Stimulated activated naive CD8-positive, alpha-beta T cell treated with anti-CD3 and anti-CD28 coated beads, Interleukin-15, Interleukin-2, amounts not matched to agents 100 U/mL and 50 U/mL, for 24 hours (primary cell): ENCODE measurements at places on chromosomes 6 and 20.

- no peak for DNase-seq
These were observed 149.6 kb upstream of the SYNCRIP start for GRCh38 chr6:85792254-85792653.

GRCh38 chr6:2432292-2432691 lies 186.9 kb upstream of the GMDS start:
- no peak for DNase-seq

DNA sequence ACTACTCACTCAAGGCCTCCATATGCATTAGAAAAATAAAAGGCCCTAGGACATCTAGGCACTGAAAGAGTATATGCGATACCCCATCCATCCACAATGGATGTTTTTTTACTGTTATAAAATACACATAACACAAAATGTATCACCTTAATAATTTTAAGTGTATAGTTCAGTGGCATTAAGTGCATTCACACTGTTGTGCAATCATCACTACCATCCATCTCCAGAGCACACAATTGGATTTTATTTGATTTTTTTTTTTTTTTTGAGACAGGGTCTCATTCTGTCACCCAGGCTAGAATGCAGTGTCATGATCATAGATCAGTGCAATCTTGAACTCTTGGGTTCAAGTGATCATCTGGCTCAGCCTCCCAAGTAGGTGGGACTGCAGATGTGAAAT lies 2.8 kb downstream of the MDC1 start:
- no peak for DNase-seq

GRCh38 chr6:218153-219018 lies 73.9 kb upstream of the DUSP22 start:
- no peak for DNase-seq

- DNase-seq, result no peak
These were observed 8.5 kb downstream of the TMEM242 start for GRCh38 chr6:157314705-157315321.

DNA sequence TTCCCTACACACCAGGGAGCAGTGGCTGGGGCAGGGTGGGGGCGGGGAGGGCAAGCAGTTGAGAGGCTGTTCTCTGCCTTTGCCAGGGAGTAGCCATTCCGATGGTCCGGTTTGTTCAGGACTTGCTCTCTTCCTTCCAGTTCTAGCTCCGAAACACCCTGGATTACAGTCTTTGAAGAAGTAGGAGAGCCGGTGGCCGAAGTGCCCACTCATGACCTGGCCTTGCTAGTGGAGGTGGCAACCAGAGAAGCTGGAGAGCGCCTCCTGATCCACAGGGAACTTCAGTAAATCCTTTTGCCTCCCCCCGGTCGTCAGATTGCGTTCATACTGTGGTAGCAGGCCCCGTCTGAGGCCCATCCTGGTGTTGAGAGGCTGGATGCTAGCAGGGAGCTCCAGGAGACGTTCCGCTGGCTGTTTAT lies 92.8 kb downstream of the ARID1B start:
- no peak for DNase-seq

DNA sequence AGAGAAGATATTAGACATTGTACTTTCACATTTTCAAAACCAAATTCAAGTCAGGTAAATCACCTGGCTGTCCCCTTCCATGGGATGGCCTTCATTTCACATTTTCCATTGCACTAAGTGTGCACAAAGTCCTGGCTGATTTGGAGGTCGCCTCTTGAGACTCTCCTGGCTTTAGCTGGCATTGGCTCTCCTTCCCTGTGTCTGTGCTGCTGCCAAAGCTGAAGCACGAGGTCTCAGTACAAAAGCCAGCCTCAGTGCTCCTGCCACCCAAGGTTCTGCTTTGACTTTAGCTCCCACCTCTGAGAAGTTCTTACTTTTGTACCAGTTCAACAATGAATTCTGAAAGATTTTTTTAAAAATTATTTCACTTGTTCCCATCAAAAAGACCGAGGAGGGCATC lies 289.2 kb upstream of the CNR1 start:
- no peak for DNase-seq

DNA sequence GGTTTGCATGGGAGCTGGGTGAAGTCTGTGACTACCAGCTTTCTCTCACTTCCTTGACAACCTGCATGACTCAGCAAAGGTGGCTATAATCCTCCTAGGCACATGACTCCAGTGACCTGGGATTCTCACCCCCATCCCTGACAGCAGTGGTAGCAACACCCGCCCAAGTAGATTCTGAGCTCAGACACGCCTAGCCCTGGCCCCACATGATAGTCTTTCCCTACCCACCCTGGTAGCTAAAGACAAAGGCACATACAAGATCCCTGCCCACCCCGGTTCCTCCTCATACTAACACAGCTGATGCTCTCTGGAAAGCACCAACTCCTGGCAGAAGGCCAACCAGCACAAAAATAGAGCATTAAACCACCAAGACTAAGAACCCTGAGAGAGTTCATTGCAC lies 25.9 kb upstream of the CRISP1 start:
- no peak for DNase-seq

DNA sequence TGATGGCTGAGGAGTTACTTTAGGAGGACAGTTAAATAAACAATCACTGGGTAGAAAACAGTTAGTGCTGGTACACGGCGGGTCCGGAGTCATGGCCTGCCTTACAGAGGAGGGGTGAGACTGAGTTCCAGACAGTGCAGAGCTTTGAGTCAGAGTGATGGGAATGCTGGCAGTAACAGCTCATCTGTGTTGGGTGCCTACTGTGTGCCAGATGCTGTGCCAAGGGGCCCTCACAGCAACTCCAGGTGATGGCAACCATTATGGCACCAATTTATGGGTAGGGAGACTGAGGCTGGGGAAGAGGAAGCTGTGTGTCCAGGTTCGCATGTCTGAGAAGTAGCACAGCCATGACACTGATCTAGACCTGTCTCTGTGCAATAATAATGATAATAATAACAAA lies 132.6 kb downstream of the CEBPB start:
- no peak for DNase-seq

DNA sequence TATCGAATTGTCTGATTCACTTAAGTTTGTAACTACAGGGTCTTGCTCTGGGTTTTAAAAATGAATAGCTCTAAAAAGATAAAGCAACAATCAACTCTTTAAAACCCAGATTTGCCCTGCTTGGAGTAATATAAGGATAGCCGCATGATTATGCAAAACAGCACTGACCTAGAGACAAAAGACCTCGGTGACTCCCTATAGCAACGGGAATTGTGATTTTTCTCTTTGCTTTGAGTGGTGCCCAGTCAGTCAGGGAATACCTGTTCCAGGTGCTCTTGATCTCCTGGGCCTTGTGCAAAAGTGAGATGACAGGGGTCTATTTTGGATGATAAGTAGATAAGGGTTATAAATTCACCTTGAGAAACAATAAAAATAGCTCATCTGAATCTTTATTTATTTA lies 336.3 kb upstream of the NOX3 start:
- no peak for DNase-seq
